Mucosa of gallbladder (tissue), 1 donor: ENCODE measurements at places on chromosomes 6 and 20.

GRCh38 chr6:25004357-25004756 lies 68.6 kb upstream of the RIPOR2 start:
- DNase-seq = no peak

DNA sequence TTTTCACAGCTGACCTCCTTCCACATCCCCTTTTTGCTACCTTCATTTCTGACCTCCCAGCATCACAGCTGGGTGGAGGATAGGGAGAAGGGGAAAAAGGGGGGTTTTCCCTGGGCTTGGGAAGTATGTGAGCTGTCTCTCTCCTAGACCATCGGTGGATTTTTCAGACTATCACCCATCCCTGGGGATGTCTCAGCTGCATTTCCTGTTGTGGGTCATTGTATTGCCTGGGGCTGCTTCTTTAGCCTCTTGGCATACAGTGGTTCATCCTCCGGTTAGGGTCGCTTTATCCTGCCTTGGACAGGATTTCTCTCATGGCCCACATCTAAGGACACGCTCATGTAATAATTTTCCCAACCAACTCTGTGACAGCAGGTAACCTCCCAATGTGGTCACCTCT lies 142.5 kb upstream of the ARG1 start:
- DNase-seq = no peak

- DNase-seq = peak; percentile 27
Measured at GRCh38 chr6:40894962-40895799, 143.8 kb downstream of the UNC5CL start.

DNA sequence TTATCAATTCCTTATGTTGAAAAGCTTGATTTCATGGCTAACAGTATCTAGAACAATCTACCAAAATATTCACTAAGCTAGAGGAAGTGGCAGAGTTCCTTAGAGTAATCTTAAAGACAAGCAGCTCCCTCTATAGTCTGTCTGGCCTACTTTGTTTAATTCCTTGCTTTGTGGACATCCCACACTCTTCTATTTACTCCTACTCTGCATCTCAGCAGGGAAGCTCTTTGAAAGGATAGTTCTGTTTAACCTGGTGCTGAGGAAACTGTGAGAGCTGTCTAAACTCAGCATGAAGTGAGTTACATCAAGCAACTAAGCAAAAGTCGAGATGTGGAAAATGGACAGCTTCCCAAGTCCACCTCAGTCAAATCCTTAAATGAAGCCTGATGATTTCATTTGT lies 4.3 kb downstream of the REV3L start:
- DNase-seq = no peak

DNA sequence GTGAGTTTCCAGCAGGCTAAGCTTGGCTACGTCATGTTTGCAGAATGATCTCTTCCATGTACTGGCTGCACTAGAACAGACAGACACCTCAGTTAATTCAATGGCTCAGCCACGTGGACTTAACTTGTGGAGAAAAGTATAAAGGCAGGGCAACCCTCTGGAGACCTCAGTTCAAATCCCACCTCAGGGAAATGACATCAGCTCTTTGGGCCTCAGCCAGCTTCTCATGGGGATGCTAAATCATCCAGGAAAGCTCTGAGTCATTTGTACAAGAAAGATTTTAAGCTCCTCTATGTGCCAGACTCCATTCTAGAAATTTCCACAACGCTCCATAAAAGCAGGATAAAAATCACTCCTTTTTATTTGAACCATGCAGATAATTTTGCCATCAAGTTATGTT lies 128.5 kb upstream of the SALL4 start:
- DNase-seq = no peak

- DNase-seq = no peak
Measured at GRCh38 chr6:111662794-111663593, 57.3 kb upstream of the TRAF3IP2 start.

DNA sequence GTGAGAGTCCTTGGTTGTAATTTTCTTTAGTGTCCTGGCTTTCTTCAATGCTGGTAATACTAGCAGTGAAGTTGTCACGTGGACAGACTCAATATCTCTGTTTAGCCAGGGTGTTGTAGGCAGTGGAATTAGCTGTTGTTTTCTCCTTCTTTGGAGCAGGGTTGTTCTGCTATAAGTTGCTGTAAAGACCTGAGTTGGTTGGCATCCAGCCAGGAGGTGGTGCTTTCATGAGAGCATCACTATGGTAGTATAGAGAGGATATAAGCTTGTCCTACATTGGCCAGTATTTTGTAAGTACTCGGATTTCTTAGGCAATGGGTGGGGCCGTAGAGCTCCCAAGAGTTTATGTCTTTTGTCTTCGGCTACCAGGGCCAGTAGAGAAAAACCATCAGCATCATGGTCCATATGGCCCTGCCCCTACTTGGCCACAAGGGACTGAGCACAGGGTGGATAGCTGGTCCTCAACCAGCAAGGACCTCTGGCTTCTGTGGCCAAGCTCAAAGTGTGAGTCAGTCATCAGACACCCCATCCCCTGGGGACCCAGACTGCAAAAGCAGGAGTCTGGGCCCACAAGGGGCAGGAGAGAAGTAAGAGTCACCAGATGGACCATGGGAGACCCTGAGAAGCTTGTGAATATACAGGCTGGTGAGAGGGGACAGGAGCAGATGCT lies 127.9 kb upstream of the NXT1 start:
- no peak for DNase-seq

GRCh38 chr6:106214531-106214930 lies 111.0 kb downstream of the ATG5 start:
- no peak for DNase-seq

DNA sequence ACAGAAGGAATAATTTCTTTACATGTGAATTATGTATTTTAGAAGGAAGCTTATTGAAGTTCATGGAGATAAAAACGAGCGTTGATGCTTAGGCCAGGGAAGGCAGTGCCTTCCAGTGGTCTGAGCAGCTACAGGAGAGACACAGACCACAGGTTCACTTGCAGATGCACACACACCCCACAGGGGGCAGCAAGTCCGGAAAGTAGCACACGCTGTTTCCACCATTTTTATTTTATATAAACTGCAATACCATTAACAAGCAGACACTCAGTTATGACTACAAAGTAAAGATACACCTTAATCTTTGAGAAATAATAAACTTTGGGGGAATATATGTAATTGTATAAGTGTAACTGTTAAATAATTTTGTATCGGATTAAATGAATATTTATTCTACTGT lies 13.5 kb upstream of the DACT2 start:
- no peak for DNase-seq

- DNase-seq = no peak
Measured at GRCh38 chr20:57559289-57559634, 1.6 kb upstream of the PCK1 start.

DNA sequence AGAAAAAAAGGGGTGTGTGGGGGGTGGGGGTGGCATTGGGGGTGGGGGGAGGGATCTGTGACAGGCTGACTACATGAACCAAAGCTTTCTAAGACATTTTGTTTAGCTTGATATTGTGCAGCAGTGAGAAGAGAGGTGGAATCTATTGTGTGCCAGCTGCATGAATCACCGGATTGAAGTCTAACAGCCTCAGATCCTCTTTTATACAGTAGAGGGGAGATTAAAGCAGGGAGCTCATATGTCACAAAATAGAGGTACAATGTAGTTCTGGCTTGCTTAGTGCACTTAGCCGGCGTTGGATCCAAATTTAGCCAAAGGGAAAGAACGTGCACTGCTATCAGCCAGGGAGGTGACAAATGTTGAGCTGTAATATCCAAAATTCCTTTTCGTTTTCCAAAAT lies 404.2 kb upstream of the CITED2 start:
- no peak for DNase-seq

DNA sequence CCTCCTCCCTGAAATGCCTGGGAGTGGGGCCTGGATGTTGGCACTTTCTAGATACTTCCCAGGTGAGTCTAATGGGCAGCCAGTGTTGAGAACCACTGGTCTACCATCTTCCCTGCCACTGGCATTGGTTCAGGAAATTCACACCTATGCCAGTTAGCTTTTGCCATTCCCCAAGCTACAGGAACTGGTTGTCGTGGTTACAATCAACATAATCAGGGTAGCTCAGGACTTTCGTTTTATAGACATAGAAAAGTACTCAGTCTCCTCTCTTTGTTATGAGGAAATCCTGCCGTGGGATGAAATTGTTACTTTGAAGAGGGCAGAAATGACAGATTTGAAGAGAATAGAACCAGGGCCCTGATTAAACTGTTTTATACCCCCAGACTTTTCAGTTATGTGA lies 127.9 kb upstream of the FOXO3 start:
- no peak for DNase-seq

DNA sequence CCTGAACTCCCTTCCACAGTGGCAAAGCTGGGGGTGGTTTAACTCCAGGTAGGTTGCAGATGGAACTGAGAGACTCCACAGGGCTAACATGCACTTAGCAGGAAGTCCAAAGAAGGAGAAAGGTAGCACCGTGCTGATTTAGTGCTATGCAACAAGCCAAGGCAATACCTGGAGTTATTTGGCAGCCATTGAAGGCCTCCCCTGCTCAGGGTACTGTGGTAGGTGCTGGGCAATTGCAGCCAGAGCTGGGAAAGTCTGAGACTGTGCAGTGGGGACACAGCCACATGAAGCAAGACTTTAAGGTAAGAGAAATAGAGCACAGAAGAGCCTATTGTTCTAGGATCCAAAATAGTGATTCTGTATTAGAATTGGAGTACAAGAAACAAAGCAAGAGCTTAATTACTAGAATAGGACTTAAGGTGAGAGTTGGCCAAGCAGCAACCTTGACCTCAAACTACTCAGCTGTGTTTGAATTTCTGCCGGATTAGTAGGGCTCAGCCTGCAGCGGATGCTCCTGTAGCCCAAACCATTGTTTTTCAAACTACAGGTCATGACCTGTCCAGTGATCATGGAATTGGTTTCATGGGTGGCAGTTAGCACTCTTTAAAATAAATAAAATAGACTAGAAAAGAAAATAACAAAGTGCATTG lies 80.8 kb upstream of the STMND1 start:
- no peak for DNase-seq
